ENCODE measurements at places on chromosomes 2 and 18.

DNA sequence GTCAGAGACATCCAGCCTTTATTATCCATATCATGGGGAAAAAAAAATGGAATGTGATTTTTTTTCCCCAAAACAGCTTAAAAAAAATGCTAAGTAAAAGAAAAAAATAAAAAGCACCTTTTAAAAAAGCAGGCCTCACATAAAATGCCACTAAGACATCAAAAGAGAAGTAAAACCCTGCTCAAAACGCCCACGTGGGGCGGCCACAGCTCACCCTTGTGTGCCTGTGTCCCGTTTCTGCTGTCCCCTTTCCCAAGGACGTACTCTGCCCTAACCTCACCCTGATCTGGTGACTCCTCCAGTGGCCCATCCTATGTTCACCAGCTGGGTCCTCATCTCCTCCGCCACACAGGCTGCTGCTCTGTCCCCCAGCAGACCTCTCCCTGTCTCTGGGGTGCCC lies 125.4 kb downstream of the NEDD4L start:
- DNase-seq, result no peak

- no peak for DNase-seq
Observed at GRCh38 chr2:233798335-233799086, 20.4 kb downstream of the MROH2A start.

DNA sequence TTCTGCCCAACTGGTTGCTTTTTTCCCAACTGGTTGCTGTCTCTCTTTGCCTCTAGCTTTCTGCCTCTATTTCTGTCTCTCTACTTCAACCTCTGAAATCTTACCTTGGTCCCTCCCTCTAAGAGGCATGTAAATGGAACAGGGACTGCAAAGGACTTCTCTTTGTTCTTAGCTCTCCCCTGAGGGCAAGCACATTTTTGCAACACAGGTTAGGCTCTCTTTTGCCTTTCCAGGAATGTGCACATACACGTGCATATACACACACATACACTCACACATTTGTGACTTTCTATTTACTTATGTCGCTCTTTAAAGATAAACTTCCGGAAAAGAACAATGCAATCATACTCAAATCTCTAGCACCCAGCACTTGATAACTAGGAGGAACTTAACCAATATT lies 262.6 kb upstream of the DDX18 start:
- DNase-seq, result no peak

DNA sequence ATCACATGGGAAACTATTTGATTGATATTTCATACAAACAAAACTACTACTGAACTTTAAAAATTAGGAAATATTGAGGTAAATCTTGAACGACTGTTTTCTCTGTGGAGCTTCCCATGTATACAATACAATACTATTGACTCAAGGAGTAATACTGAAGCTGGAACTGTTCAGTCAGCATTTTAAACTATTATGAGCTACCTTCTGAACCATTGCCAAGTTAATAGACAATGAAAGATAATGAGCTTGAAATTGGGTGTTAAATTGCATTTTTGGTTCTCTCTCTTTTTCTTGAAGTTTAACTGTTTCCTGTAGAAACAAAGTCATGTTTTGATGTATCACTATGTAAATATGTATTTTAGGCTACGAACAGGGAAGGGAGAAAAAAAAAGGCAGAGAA lies 569.2 kb downstream of the ZEB2 start:
- no peak for DNase-seq

All from stimulated activated CD4-positive, alpha-beta T cell treated with anti-CD3 and anti-CD28 coated beads, TNF-alpha, amount 100 ng/mL, for 4 hours (primary cell).